ENCODE measurements at places on chromosomes 11 and 22. TPM values are rescaled to one million over a fixed set of nuclear protein-coding genes. Genes with fewer than 3 reads are reported as not detected.

LMO2 gene
- total RNA-seq: 11.1 TPM

KDELR3 gene
- total RNA-seq: 6.7 TPM

SAA1 gene
- total RNA-seq: 79.1 TPM

TMEM151A gene
- total RNA-seq: not detected

GAL gene
- total RNA-seq: 29.9 TPM

MICAL3 gene
- total RNA-seq: 34.8 TPM

OR4C3 gene
- not detected for total RNA-seq

MUC6 gene
- total RNA-seq: not detected

PRMT3 gene
- total RNA-seq: 17.3 TPM

ANO9 gene
- total RNA-seq: 81.9 TPM

CABP4 gene
- 0.72 TPM for total RNA-seq

DNA sequence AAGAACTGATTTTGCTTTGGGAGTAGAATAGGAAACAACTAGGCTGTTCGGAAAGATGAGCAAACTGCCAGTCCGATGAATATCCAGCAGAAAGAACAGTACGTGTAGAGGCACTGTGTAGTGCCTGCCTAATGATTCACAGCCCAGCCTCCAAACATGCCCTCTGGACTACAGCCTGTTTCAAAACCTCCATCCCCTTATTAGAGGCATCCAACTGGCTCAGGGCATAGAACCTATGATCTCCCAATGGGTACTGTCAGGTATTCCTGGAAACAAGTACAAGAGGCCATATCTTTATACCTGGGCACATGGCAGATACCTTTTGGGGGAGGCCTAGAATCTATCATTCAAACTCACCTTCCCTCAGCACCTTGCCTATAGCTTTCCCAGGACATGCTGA lies 4.9 kb downstream of the RRP8 start:
- no peak for DNase-seq

DNA sequence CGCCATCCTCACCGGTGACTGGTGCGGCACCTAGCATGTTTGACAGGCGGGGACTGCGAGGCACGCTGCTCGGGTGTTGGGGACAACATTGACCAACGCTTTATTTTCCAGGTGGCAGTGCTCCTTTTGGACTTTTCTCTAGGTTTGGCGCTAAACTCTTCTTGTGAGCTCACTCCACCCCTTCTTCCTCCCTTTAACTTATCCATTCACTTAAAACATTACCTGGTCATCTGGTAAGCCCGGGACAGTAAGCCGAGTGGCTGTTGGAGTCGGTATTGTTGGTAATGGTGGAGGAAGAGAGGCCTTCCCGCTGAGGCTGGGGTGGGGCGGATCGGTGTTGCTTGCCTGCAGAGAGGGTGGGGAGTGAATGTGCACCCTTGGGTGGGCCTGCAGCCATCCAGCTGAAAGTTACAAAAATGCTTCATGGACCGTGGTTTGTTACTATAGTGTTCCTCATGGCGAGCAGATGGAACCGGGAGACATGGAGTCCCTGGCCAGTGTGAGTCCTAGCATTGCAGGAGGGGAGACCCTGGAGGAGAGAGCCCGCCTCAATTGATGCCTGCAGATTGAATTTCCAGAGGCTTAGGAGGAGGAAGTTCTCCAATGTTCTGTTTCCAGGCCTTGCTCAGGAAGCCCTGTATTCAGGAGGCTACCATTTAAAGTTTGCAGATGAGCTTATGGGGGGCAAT lies 1.1 kb downstream of the NEAT1 start:
- DNase-seq: peak; percentile 80

DNA sequence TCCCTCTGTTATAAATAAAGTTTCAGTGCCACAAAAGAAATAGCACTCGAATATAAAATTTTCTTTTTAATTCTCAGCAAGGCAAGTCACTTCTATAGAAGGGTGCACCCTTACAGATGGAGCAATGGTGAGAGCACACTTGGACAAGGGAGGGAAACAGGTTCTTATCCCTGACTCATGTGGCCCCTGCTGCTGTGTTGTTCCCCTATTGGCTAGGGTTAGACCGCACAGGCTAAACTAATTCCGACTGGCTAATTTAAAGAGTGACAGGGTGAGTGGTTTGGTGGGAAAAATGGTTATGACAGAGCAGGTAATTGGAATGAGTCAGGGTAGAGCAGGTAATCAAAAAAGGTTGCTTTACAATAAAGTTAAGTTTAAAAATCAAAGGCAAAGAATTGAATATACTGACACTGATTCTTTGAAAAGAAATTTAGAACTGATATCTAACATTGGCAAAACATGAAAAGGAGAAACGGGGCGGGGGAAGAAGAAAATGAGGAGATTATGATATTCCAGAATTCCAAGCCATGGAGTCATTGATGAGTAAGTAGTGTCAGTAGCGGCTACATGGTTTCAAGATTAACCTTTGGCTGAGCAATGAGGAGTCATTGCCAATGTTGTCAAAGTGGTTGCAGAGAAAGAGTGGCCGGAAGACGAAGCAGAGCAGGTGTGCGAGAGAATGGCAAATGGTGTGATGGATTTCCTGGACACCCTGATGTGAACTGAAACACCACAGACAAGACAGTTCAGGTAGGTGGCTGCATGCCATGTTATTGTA lies 48.4 kb upstream of the MRGPRX1 start:
- no peak for DNase-seq

- no peak for DNase-seq
Measured at GRCh38 chr11:57095417-57095816, 86.3 kb upstream of the LRRC55 start.

- DNase-seq: no peak
Measured at GRCh38 chr11:3816673-3817072, 8.3 kb downstream of the PGAP2 start.

- no peak for DNase-seq
Measured at GRCh38 chr22:46612341-46612903, 7.8 kb upstream of the GRAMD4 start.

DNA sequence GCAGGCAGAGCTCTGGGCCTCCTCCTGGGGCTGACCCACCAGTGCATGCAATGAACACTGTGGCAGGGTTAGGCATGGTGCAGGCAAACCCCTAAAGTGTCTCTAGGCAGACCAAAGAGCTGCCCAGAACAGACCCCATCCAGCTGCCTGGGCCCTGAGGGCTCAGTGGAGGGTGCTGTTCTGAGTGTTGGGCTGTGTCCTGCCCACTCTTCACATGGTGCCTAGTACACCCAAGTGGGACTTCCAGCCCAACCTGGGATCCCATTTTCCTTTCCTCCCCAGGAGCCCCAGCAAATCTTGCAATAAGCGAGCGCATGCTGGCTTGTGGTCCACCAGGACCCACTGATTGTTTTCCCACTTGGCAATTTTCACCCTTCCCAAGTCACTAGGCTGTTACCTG lies 26.4 kb downstream of the ARVCF start:
- no peak for DNase-seq

DNA sequence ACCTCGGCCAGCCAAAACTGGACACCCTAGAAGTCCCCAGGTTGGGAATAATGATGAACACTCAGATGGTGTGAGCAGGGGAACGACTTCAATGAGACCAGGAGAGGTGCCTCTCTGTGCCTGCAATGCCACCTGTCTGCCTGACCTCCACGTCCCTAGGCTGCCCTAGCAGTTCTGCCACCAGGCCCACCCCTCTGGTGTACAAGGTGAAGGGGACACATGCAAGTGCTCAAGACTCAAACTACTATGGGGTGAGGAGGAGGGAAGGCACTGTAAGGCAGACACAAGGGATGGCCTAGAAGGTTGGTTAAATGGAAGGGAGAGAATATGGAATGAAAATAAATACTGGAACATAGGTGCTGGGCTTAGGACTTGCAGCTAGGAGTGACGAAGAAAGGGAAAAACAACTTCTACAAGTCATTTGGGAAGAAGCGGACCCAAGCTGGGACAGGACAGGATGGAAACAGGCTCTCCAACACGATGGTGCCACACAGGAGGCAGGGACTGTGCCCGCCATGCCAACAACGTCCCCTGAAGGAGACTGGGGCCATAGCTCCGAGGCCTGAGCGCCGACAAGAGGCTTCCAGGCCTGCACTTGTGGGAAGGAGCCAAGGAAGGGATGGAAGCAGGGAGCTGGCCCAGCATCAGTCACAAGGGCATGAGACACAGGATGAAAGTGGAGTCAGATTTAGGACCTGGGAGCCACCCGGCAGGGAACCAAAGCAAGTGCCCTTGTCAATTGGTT lies 18.5 kb downstream of the SERPIND1 start:
- DNase-seq: no peak

GRCh38 chr22:43642319-43643206 lies 169.5 kb downstream of the EFCAB6 start:
- no peak for DNase-seq

DNA sequence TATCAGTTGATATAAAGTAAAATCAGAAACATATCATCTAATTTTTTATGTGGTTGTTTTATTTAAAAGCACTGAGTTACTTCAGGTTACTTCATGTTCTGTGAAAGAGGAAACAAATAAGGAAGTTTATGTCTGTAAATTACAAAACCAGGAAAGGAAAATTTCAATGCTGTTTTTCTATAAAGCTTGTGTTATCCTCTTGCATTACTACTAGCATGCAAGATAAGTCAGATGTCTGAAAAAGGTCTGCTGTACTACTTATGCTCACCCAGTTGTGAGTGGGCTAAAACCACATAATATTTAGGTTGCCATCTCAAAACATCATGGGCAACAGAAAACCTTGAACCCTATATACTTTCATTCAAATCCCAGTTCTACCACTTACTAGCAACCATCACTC lies 121.5 kb downstream of the ATG16L2 start:
- no peak for DNase-seq

DNA sequence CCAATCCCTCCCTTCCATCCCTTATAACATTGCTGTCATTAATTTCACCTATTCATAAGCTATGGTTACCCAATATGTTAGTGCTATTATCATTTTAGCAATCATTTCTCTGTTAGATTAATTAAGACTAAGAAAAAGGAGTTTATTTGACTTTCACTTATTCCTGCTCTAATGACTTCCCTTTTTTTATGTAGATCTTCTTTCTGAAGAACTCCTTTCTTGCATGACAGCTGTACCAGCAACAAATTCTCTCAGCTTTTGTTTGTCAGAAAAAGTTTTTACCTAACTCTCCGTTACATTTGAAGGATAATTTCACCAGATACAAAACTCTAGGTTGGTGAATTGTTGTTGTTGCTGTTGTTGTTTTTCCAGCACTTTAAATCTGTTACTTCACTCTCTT lies 28.6 kb upstream of the OR8B8 start:
- no peak for DNase-seq

DNA sequence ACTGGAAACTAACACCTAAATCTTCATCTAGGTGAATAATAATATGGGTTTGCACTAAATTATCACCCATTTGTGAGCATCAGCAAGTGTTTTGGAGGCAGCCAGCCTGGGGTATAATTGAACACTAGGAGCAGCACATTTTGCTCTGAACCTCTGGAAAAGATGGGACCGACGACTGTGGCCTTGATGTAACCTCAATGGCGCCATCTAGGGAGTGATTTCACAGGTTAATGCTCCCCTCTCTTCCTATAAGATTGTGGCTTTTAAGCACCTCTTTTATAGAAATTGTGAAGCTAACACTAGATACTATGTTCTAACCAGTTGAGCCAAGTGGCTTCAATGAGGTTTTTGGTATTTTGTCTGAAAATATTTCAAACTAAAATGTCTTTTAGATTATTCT lies 203.7 kb downstream of the NELL1 start:
- no peak for DNase-seq

DNA sequence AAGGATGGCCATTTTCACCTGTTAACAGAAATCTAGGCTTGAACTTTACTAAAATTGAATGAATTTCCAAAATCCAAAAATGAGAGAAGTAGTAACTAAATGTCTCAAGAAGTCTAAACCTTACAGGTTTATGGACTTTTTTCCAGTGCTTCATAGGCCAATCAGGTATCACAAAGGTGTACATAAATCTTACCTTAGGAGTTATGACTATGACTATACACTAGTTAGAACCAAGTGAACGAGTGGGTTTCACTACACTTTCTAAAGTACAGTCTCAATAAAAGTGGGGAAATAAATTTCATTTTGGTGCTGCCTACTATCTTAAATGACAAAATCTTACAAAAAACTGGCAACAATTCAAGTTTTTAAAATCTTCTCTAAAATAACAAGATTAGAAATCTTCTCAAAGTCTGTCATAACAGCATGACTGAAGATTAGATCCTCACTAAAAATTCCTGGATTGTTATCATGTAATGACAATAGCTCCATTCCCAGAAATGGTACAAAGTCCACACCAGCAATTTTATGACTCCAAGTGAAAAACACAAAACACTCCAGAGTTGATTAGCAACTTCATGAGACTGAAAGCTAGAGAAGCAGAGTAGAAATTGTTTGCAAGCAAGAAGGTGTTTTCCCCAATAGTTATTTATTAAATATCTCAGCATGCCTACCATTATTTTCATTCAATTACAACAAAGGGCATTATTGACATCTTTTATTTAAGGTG lies 20.9 kb downstream of the SOX6 start:
- DNase-seq: no peak

DNA sequence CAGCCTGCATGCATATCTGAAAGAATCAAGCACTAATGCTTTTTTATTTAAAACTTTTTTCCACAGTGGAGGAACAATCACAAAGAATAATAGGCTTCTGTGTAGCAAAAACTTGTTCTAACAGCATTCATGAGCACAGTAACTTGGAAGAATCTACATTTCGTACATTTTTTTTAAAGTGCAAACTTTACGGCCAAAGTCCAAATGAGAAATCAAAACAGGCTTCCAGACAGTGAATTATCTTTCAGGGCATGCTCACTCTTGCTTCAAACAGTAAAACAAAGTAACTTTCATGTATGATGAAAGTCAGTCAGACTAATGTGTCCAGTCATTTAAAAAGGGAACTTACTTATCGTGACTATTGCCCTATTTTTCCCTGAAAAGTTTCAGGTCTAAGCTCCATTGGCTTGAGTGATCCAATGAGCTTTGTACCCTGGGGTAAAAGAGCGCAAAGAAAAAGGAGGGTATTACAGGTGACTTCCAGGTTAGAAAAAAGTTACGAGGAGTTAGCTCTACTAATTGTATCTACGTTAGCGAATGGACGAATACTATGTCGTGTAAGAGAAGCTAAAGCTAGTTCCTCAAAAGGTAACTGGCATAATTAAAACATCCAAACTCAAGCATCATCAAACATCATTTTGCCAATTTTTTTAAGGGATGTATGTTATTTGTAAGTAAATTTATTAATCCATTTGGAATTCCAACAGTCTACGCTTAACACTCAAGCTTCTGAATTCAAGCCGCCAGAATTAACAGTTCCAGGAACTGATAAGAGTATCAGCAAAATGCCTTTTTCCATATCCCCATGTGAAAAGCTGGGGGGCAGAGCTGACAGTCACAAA lies 1.7 kb downstream of the PICALM start:
- DNase-seq: no peak

- DNase-seq: no peak
Measured at GRCh38 chr11:82494988-82495432, 238.7 kb downstream of the FAM181B start.

All from suprapubic skin (tissue), 4 donors.